ENCODE measurements at places on chromosomes 4 and X.

DNA sequence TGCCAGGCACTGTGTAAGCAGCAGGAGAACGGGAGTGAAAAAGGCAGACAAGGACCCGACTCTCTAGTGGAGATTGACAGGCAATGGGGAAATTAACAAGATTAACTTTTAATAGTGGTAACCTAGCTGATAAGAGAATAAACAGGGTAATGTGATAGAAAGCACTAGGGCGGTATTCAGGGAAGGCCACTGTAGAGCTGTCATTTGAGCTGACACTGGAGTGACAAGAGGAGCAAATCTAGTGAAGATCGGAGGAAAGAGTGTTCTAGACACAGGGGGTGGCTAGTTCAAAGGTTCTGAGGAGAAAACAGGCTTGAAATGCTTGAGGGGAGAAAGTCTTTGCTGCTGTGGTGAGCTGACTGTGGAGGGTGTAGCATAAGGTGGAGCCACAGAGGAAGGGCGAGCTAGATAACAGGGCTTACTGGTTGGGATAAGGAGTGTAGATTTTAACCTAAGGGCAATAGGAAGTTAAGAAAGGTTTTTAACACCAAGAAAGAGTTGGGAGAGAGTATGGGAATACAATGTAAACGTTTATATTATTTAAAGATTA is 122.8 kb downstream of the SLC10A7 start:
- no peak for DNase-seq

DNA sequence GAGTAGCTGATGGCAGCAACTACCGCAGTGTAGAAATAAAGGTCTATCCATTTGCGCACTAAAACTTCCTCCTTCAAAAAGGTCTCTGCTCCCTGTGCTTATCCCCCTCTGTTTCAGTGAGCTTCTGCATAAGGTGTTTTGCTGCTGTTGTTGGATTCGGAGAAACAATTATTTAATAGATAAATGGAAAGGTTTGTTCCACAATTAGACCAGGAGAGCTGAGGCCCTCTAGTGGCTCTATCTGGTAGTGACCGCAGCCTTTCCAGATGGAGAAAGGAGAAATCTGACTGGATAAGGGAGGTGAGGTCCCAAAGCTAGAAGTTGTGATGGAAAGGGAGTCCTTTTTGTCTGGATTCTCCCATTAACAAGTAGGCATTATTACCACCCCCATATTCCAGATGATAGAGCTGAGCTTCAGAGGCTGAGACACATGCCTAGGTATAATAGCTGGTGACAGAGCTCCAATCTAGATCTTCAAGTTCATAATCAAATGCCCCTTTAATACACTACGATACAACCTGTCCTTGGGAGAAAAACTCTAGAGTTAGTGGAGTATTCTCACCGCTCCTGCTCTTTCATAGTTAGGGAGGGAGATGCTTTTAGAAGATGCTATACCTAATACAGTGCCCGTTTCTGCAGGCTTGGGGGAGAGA is 5.1 kb upstream of the GABRQ start:
- no peak for DNase-seq

GRCh38 chr4:99859618-99860017 is 34.6 kb downstream of the LAMTOR3 start:
- no peak for DNase-seq

DNA sequence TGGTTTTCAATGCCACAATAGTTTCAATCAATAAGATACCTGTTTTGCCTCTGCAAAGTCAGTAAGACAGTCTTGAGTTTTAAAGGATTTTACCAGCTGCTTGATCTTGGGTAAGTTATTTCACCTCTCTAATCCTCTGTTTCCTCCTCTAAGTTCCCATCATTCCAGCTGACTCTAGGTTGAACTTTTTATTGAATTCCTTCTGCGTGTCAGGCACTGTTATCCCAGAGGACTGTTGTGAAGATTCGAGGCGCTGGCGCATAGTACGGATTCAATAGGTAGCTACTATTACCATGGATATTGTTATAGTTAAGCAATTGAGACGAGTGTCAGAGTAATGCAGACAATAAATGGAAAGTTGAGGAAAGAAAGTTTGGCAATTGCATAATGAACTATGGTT is 179.4 kb downstream of the BANK1 start:
- no peak for DNase-seq

DNA sequence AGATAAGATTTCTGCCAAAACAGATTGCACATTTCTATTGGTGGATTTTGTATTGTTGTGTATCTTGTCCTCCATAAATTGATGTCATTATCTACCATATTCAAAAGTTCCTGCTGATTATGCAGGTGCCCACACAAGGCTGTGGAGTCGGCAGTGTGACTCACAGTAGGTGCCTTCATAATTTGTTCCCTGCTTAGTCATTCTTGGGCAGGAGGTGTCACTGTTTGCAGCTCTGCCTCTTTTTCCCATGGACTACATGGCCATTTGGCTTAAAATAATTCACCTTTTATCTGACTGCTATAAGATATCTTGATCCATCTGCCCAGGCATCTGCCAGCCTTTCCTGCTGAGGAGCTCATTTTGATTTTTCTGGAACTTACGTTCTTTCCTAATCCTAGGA is 33.6 kb upstream of the ENPEP start:
- DNase-seq: no peak

GRCh38 chrX:109535578-109535977 is 1.1 kb upstream of the NXT2 start:
- no peak for DNase-seq

DNA sequence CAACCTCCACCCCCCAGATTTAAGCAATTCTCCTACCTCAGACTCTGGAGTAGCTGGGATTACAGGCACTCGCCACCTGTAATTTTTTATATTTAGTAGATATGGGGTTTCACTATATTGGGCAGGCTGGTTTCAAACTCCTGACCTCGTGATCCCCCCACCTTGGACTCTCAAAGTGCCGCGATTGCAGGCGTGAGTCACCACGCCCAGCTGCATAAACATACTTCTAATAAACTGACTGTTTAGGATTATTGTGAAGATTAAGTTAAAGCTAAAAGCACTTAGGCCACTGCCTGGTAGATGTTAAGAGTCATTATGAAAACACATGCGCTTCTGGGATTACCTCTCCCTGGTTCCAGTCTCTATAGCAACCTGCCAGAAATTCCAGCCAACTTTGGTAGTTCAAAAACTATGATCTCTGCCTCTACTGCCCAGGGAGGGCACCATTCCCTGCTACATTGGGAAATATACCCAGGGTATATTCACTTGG is 30.2 kb upstream of the GRIA3 start:
- no peak for DNase-seq

- DNase-seq: no peak
Measured at GRCh38 chr4:152256996-152257395, 278.9 kb downstream of the FBXW7 start.

DNA sequence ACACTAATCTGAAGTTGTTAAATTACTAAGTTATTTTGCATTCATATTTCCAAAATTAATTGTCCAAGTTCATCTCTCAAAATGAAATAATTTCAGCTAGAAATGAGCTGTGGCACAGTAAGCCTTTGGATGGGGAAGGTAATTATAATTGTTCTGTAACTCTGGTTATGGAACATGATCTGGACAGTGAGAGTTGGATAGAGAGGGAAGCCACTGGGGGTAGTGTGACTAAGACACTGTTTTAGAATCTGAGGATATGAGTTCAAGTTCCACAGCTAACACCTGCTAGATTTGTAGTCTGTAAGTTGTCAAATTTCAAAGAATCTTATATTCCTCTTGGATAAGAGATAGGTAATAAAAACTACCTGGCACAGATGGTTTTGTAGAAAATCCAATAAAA is 49.5 kb downstream of the DMD start:
- DNase-seq: no peak

- no peak for DNase-seq
Measured at GRCh38 chr4:92106816-92107215, 196.9 kb upstream of the GRID2 start.

GRCh38 chrX:25754399-25754798 is 383.7 kb upstream of the MAGEB18 start:
- DNase-seq: no peak

DNA sequence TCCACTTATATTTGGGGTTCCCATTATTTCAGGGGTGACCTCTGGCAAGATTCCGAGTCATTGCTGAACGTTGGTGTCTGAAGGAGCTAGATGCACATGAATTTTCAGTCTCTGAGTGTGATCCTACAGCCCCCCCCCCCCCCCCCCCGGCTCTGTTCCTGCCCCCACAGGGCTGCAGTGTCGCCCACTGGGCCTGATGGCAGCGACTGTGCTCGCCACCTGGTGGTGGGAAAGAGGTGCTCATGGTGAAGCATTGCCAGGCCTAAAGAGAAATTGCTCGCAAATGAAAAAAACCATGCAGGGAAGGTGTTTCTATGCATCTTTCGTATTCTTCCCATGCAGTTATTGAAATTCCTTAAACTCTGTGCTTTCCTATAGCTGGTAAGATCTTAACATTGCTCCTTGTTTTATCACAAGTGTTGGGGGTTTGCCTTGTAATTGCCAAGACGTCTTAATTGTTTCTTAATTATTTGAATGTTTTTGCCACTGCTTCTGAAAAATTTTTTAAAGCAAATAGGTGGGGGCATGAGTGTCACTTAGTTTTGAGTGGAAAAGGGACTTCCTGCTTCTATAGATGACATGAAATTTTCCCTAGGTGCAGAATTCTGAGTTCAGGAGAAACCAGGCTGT is 63.2 kb downstream of the CLDN22 start:
- peak; percentile 37 for DNase-seq

DNA sequence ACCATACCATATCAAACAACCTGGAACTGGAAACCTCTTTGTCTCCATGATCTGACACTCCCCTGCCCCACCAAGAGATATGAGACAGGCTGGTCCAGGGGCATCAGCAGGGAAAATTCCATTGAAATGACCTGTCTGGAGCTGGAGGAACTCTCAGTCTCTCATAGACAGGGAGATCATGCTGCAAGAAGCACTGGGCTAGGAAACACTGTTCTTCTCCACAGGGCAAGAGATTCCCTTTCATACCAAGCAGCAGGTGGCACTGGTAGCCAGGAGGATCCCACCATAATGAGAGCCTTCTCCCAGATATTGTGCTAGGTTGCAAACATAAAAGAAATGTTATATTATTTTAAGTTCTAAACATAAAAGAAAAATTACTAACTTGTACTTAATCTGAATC is 14.5 kb upstream of the NALF2 start:
- no peak for DNase-seq

GRCh38 chr4:113040793-113041192 is 8.7 kb upstream of the ANK2 start:
- peak; percentile 1 for DNase-seq

DNA sequence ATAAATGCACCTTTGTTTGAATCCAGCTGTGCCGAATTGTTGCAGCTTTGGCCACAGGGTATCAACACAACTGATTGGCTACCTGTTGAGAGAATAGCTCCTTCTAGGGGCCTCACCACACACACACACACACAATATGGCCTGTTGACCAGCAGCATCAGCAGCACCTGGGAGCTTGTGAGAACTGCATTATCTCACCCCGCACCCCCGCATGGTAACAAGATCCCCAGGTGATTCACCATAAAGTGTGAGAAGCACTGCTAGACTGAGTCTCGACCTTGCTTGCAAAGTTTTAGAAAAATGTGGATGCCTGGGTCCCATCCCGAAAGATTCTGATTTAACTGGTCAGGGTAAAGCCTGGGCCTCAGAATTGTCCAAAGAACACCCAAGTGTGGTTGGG is 176.9 kb upstream of the PRPS2 start:
- no peak for DNase-seq

DNA sequence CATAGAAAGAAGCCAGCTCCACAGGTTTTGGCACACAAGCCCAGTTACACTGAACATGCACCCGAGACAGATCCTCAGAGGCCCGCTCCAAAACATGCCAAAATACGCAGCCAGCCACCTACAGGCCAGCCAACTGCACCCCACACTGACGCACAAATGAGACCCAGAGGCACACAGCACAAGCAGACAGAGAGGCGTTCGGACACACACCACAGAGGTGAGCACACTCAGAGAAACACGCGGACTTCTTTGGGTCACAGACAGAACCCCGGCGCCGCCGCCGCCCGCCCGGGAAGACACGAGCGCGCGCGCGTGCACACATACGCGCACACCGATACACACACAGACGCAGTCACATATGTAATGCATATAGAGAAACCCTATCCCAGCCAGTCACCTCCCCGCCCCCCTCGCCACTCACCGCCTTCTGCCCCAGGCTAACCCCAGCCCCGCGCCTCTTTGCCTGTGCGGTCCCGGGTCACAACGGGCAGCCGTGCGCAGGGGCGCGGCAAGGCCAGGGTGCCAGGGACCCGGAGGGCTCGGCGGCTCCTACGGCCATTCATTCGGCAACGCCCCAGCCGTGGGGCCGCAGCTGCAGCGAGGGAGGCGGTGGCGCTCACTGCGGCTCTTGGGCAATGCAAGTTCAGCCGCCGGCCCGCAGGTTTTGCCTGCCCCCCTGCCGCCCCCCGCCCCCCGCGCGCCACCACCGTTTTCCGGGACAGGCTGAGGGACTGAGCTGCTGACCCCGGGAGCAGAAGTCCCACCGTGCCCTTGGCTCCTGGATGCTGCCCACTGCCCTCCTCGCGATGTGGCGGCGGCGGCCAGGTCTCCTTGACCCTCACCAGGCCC is 553 bp downstream of the SEPTIN6 start:
- DNase-seq: no peak

DNA sequence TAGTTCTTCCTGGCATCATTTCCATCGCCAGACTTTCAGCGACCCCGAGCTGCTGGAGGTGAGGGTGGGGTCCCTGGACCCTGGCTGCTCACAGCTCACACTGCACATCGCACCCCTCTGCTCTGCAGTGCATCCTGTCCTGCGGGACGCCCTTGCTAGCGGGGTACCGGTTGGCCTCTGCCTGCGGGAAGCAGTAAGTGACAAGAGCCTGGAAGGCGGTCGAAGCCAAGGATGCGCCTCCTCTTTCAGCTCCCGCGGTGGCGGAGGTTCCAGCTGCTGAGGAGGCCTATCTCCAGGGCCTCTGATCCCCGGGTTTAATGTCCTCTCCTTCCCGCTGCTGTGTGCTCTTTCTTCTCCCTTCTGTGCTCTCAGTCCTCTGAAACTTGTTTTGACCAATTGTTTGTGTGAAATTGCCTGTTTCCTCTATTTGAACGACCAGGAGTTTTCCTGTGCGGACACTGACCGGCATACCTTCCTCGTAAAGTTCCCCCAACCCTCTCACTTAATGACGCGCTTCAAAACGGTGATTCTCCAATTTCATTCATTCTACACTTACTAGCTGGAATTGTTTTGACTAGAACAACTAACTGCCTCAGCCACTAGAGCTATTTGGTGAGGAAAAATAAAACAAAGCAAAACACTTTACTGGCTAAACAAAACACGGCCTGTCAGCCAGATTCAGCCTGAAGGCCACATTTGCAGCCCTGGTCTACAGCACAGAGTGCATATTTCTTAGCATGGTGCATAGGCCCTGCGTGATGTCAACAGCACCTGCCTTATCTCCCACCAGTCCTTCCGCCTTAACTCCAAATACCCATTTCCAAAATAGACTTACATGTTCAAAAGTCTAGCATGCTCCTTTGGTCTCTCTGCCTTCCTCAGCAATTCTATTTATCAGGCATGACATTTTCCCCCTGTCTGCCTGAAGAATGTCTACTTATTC is 28.0 kb downstream of the MGAT4D start:
- no peak for DNase-seq

DNA sequence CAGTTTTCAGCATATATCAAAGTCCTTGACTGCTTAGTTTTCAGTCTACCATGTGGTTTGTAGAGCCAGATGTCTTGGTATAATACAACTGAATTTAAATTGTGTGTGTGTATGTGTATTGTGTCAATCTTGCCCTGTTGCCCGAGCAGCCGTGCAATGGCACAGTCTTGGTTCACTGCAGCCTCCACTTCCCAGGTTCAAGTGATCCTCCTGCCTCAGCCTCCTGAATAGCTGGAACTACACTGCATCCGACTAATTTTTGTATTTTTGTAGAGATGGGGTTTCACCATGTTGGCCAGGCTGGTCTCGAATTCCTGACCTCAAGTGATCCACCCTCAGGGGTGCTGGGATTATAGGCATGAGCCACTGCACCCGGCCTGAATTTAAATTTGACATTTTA is 6.0 kb upstream of the KLHL5 start:
- no peak for DNase-seq

All from GM19239 (cell line).